ENCODE measurements at places on chromosomes 5 and 9.

DNA sequence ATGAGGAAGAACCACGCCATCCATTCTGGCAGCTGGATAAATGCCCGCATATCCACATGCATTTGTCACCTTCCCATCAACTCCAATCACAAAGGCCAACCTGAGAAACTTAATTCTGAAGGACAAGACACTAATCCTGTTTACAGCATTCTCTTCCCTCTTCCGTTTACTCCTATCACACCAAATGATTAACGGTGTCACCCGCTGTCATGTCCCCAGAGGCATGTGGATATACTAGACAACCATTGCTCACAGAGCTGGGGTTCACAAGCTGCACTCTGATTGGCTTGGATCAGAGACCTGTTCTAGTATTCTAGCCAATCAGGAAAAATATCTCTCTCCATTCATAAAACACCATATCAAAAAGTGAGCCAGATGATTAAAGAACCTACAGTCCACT, 3.6 kb downstream of the MACROH2A1 start:
- no peaks in the 10 kb centered on the region for H3K27me3 ChIP-seq
- no peak for DNase-seq
- peaks cover 19% of the 10 kb centered on the region for H3K36me3 ChIP-seq
- H3K4me1 ChIP-seq = peaks cover 91% of the 10 kb centered on the region
- no peak overlapping the region for H3K4me3 ChIP-seq
- H3K27ac ChIP-seq = no peak overlapping the region

- H3K27me3 ChIP-seq = no peaks in the 10 kb centered on the region
- DNase-seq = no peak
- H3K27ac ChIP-seq = no peak overlapping the region
Measured at GRCh38 chr5:127014573-127014972, 15.8 kb downstream of the MARCHF3 start.

DNA sequence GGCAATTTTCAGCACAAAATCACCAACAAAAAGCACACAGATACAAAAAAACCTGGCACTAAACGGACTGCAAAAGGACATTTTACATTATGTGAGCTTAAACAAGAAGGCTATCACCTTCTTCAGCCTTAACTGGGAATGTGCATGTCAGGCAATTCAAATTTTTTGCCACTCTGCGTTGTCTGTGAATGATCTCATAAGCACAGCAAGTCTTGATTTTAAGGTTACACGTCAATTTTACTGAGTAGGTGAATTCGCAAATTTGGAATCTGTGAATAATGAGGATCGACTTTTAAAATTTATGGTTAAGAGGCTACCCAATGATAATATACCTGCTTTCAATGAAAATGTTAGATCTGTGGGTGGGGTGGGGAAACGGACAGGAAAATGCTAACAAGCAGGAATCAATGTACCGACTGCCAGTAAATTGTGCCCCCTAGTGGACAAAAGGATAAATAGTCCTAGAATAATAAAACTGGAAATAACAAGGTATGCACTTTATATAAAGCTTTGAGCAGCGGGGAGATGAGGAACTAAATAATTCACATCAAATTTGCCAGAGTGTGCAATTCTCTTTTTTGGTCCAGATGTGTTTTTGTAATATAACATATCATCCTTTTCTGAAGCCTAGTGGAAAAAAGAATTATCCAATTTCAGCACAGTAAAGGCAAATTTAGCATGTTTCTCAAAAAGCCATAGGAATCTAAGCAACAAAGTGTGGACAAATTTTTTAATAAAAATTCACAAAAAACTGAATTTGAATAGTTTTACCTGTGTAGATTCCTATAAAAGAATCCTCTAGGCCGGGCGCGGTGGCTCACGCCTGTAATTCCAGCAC, 20.5 kb downstream of the EQTN start:
- H3K27me3 ChIP-seq = no peaks in the 10 kb centered on the region
- peaks cover 8% of the 10 kb centered on the region for H3K4me1 ChIP-seq
- no peak overlapping the region for H3K27ac ChIP-seq
- no peak for DNase-seq
- H3K4me3 ChIP-seq = no peak overlapping the region

- no peak overlapping the region for H3K27ac ChIP-seq
- H3K4me1 ChIP-seq = no peaks in the 10 kb centered on the region
- no peak for DNase-seq
- H3K27me3 ChIP-seq = no peaks in the 10 kb centered on the region
- H3K36me3 ChIP-seq = no peaks in the 10 kb centered on the region
Measured at GRCh38 chr9:19895006-19895405, 106.2 kb upstream of the SLC24A2 start.

- no peaks in the 10 kb centered on the region for H3K4me1 ChIP-seq
- H3K4me3 ChIP-seq = no peak overlapping the region
- H3K27ac ChIP-seq = no peak overlapping the region
- H3K36me3 ChIP-seq = no peaks in the 10 kb centered on the region
Measured at GRCh38 chr9:122042056-122042455, 51.1 kb downstream of the TTLL11 start.

DNA sequence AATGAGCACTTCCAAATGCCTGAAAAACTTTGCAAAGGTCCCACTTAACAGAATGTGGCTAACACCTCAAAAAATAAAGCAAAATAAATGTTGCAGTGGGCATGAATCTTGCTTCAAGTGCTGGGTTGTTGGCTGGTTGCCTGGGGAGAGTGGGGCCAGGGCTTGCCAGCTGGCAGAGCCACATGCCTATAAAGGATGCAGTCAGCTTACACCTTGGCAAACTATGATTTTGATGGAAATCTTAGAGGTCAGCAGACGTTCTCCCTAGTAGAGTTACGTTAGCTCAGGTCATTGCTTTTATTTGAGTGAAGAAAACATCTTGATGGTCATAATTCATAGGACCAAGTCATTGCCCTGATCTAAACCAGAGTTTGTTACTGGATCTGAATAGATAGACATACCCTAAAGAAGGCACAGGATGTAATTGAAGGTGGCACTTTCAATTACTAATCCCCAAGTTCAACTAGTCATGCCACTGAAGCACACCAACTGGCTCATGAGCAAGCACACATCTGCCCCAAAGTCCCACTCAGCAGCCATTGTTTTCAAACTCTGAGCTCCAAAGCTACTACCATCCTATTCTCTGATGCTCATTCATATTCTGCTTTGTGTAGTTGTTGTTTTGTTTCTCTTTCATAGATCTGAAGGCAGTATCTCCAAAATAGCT, 51.2 kb upstream of the ZSWIM6 start:
- H3K27ac ChIP-seq = peak overlapping the region; percentile 47
- DNase-seq = no peak
- H3K36me3 ChIP-seq = no peaks in the 10 kb centered on the region
- H3K27me3 ChIP-seq = no peaks in the 10 kb centered on the region
- peaks cover 40% of the 10 kb centered on the region for H3K4me1 ChIP-seq

DNA sequence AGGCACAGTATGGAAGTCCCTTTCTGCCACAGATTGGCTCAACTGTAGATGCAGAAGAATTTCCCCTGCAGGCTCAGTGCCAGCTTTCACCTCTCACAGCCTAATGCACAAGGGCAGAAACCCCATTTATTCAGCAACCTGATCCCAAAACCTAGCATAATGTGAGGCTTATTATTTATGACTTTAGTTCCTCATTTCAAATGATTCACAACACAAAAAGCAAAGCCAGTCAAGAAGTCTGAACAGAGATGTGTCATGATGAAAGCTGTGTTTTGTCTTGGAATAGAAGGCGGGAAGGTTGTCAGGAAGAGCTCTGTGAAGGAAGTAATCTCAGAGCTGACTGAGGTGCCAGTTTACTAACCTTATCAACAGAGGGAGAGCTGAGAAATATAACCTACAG, 369.7 kb downstream of the LRRC70 start:
- H3K4me1 ChIP-seq = no peaks in the 10 kb centered on the region
- H3K27ac ChIP-seq = no peak overlapping the region
- H3K27me3 ChIP-seq = no peaks in the 10 kb centered on the region
- no peak for DNase-seq
- H3K4me3 ChIP-seq = no peak overlapping the region

- no peaks in the 10 kb centered on the region for H3K27me3 ChIP-seq
- H3K27ac ChIP-seq = no peak overlapping the region
- peaks cover 10% of the 10 kb centered on the region for H3K4me1 ChIP-seq
- DNase-seq = no peak
Measured at GRCh38 chr9:106588626-106589025, 274.3 kb upstream of the ZNF462 start.
